ENCODE measurements at places on chromosomes 3 and 15. TPM values are rescaled to one million over a fixed set of nuclear protein-coding genes. Genes with fewer than 3 reads are reported as not detected.

Gene ITPKA
- 1.4 TPM for total RNA-seq

Gene GABRB3
- total RNA-seq = 0.54 TPM

GRCh38 chr3:2148561-2149340, 50.1 kb downstream of the CNTN4 start:
- no peak for DNase-seq

- peak; percentile 94 for DNase-seq
These were observed 243.1 kb downstream of the TLE3 start for GRCh38 chr15:69854521-69855181.

Measured in IMR-90 (cell line).